ENCODE measurements at places on chromosomes 12 and 14.

DNA sequence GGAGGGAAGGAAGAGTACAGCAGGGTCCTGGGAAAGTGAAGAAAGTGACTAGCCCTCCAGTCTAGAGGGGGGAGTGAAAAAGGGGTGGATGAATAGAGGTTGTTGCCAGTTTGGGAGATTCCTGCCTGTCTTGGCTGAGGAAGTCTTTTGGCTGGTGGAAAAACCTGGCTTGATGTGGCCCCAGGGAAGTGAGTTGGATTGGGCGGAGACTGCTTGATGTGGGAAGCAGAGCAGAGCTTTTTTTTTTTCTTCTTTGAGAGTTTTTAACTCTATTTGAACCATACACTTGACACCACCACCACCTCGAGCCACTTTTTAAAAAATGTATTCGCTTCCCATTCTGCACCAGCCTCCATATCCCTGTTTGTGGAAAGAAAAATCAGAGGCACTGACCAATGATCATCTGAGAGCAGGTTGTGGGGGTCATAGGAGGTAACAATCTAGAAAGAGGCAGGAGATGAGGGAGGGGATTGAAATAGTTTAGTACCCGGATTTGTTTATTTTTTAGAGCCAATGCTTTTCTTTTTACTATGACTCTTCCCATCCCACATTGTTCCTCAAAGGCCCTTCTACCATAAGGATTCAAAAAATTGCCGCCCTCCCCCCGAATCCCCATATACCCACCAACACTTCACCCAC, 690 bp upstream of the DTX3 start:
- peak overlapping the region; percentile 70 for H3K4me3 ChIP-seq
- no peaks in the 10 kb centered on the region for H3K4me1 ChIP-seq
- DNase-seq = peak; percentile 29
- H3K36me3 ChIP-seq = peaks cover 8% of the 10 kb centered on the region
- H3K27me3 ChIP-seq = peaks cover 10% of the 10 kb centered on the region

GRCh38 chr14:76550534-76550933, 174.6 kb downstream of the ESRRB start:
- no peak overlapping the region for H3K27ac ChIP-seq
- no peaks in the 10 kb centered on the region for H3K27me3 ChIP-seq
- no peak for DNase-seq
- H3K36me3 ChIP-seq = no peaks in the 10 kb centered on the region

GRCh38 chr12:4301932-4302501, 19.0 kb upstream of the TIGAR start:
- peaks cover 3% of the 10 kb centered on the region for H3K4me1 ChIP-seq
- peaks cover 56% of the 10 kb centered on the region for H3K36me3 ChIP-seq
- H3K27me3 ChIP-seq = no peaks in the 10 kb centered on the region

DNA sequence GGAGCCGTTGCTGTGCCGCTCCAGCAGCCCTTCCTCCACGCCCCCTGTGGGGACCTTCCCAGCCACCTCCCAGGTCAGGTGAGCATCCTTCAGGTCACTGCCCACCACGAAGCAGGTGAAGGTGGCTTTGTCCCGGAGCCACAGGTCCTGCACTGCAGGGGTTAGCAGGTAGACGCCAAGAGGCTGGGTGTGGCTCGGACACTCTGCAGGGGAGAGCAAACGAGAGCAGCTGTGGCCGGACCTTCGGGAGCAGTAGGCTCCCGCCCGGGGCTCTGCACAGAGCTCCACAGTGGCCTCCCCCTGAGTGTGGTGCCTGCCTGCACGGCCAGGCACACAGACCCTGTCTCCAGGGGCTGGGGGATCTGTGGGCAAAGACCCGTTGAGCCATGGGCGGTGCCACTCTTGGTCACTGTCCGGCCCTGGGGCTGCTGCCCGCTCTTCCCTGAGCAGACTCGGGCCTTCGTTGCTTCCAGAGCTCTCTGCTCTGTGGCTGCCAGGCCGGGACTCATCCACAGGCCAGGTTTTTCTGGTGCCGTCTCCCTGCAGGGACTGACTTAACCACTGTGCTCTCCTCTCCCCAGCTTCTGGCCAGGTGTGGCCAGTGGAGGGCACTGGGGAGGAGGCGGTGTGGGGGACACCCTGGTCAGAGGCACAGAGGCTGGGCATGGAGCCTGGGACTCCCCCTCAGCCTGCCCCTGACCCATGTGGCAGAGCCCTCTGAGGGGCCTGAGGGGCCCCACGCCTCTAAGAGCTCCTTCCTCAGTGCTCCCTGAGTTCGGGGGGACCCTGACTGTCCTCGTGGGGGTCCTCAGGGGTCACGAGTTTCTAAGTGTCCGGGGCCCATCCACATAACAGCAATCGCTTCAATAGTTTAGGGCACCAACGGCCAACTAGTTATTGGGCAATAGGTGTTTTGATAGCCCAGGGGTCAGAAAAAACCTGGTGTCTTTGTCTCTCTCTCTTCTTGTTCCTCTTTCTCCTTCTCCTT, 314.9 kb downstream of the TMEM121 start:
- DNase-seq = no peak
- H3K4me1 ChIP-seq = no peaks in the 10 kb centered on the region
- H3K4me3 ChIP-seq = no peak overlapping the region
- H3K27ac ChIP-seq = no peak overlapping the region
- no peaks in the 10 kb centered on the region for H3K36me3 ChIP-seq

DNA sequence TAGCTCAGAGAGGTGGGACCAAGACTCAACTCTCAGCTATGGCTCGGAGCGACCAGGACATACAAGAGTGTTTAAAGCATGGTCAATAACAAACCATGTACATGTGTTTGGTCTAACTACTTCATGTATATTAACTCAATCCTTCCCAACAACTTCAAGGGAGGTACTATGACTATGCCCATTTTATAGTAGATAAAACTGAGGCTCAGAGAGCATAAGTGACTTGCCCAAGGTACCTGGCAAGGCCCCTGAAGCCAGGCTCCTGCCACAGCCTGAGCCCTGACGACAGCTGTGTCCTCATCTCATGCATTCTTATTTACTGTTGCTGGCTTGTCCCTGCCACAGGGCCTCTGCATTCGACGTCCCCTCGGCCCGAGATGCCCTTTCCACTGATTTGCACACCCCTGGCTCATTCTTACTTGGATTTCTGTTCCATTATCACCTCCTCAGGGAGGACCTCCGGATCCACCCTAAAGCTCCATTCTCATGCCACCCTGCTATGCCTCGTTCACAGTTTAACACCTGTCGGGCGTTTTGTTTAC, 2.6 kb downstream of the TESC start:
- H3K36me3 ChIP-seq = no peaks in the 10 kb centered on the region
- no peaks in the 10 kb centered on the region for H3K4me1 ChIP-seq
- DNase-seq = no peak
- H3K4me3 ChIP-seq = no peak overlapping the region
- no peak overlapping the region for H3K27ac ChIP-seq

DNA sequence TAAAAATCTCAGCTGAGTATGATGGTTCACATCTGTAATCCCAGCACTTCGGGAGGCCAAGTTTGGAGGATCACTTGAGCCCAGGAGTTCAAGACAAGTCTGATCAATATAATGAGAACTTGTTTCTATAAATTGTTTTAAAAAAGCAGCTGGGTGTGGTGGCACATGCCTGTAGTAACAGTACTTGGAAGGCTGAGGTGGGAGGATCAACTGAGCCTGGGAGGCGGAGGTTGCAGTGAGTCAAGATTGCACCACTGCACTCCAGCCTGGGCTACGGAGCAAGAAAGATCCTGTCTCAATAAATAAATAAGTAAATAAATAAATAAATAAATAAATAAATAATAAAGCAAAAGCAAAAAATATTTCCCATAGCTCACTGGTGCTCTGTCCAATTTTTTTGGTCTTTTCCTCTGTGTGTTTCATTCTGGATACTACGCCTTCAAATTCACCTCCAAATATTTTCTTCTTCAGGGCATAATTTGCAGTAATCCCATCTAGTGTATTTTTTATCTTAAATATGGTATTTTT, 32.7 kb upstream of the SNX6 start:
- DNase-seq = no peak
- H3K4me1 ChIP-seq = no peaks in the 10 kb centered on the region
- no peak overlapping the region for H3K27ac ChIP-seq
- no peak overlapping the region for H3K4me3 ChIP-seq

DNA sequence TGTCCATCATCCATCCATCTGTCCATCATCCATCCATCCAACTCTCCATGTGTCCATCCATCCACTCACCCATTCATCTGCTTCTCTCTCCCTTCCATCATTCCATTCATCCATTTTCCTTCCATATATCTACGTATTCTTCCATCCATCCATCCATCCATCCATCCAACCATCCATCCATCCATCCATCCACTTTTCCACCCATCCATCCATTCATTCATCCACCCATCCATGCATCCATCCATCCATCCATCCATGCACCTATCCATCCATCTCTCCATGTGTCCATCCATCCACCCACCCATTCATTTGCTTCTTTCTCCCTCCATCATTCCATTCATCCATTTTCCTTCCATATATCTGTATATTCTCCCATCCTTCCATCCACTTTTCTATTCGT, 214.0 kb upstream of the RTL1 start:
- H3K4me1 ChIP-seq = no peaks in the 10 kb centered on the region
- H3K27me3 ChIP-seq = no peaks in the 10 kb centered on the region
- no peak for DNase-seq

- no peak overlapping the region for H3K27ac ChIP-seq
- peaks cover 14% of the 10 kb centered on the region for H3K36me3 ChIP-seq
- no peaks in the 10 kb centered on the region for H3K4me1 ChIP-seq
These were observed 65.9 kb downstream of the DCAF5 start for GRCh38 chr14:69087061-69087461.

DNA sequence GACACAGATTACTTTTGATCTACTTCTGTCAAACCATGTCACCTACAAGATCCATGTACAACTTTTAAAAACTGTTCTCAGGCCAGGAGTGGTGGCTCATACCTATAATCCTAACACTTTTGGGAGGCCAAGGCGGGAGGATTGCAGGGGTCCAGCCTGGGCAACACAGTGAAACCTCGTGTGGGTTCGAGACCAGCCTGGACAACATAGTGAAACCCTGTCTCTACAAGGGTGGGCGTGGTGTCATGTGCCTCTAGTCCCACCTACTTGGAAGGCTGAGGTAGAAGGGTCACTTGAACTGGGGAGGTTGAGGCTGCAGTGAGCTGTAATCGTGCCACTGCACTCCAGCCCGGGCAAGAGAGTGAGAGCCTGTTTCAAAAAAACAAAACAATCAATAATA, 5.7 kb downstream of the WDR20 start:
- H3K4me1 ChIP-seq = peaks cover 8% of the 10 kb centered on the region
- no peak overlapping the region for H3K27ac ChIP-seq
- H3K4me3 ChIP-seq = no peak overlapping the region
- H3K27me3 ChIP-seq = no peaks in the 10 kb centered on the region
- peaks cover 13% of the 10 kb centered on the region for H3K36me3 ChIP-seq

GRCh38 chr12:3624273-3624672, 128.6 kb downstream of the CRACR2A start:
- H3K36me3 ChIP-seq = no peaks in the 10 kb centered on the region
- no peak overlapping the region for H3K27ac ChIP-seq
- no peaks in the 10 kb centered on the region for H3K4me1 ChIP-seq
- H3K27me3 ChIP-seq = no peaks in the 10 kb centered on the region
- no peak overlapping the region for H3K4me3 ChIP-seq

DNA sequence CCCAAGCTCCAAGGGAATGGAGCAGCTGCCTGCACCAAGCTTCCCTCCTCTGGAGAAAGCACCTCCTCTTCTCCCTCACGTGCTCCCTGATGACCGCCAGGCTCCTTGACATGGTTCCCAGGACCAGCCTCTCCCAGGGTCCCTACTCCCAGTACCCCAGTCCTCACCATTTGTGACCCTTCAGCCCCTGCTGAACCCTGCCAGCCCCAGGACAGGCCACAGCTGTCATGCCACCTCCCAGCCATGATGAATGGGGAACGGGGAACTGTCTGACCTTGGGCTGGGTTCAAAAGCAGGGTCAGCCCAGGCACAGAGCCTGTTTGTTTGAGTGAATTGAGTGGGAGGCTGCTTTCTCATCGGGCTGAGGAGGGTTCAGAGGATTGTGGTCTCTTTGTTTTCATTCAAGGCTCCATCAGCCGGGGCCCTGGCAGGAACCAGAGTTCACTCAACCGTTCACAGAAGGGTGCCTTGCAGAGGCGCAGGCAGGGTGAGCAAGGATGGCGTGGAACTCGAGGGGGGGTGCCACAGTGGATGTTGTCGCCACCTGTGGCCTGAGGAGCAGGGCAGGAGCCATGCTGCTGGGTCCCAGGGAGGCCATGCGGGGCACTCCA, 344.5 kb upstream of the SFSWAP start:
- H3K36me3 ChIP-seq = no peaks in the 10 kb centered on the region
- no peak for DNase-seq
- H3K4me1 ChIP-seq = no peaks in the 10 kb centered on the region
- H3K27ac ChIP-seq = no peak overlapping the region

GRCh38 chr14:58873228-58873953, 235.6 kb downstream of the DACT1 start:
- peak; percentile 46 for DNase-seq
- H3K36me3 ChIP-seq = no peaks in the 10 kb centered on the region
- H3K27ac ChIP-seq = no peak overlapping the region
- no peaks in the 10 kb centered on the region for H3K4me1 ChIP-seq
- no peaks in the 10 kb centered on the region for H3K27me3 ChIP-seq

- no peak overlapping the region for H3K4me3 ChIP-seq
- no peak overlapping the region for H3K27ac ChIP-seq
- DNase-seq = no peak
- no peaks in the 10 kb centered on the region for H3K4me1 ChIP-seq
- no peaks in the 10 kb centered on the region for H3K27me3 ChIP-seq
- peaks cover 2% of the 10 kb centered on the region for H3K36me3 ChIP-seq
These were observed 88.4 kb downstream of the BCAT1 start for GRCh38 chr12:24860546-24860945.

DNA sequence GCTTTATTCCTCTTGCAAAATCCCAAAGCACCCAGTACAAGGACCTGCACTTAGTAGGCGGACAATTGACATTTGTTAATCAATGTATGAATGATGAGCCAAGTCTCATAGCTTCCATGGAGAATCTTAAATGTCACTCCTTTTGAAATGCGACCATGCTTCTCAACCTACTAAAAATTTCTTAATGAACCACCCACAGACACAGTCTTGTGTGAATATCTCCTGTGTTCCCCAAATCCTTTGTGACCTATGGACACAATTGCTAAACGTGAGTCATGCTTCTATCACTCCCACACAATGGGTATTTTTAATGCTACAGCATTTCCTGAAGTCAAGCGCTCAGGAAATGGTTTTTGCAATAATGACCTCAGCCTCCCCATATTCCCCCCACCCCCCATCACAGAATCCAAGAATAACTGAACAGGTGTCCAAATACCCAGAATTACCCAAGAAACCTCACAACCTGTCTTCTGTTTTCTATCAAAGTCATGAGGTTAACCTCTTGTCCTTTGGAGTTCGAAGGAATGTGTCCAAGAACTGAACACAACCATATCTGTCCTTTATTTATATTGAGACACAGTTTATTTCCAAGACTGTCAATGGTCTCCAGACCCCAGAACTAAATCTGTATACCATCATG, 163.6 kb upstream of the PLEKHG7 start:
- H3K4me3 ChIP-seq = no peak overlapping the region
- no peaks in the 10 kb centered on the region for H3K27me3 ChIP-seq
- no peaks in the 10 kb centered on the region for H3K36me3 ChIP-seq
- H3K27ac ChIP-seq = no peak overlapping the region

DNA sequence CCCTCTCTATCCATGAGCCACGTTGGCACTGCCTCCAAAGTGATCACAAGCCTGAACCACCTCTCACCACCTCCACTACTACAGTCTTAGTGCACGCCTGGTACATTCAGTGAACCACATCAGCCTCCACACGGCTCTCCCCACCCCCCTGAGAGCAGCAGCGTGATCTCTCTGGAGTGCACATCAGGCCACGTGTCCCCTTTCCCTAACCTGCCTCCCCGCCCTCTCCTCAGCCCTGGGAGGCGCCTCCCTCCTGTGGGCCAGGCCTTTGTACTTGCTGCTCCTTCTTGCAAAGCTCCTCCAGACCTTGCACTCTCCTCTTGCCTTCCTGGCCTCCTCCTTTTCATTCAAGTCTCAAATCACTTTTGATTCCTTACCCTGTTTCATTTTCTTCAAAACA, 49.8 kb downstream of the SLC6A12 start:
- peak; percentile 89 for DNase-seq
- no peak overlapping the region for H3K27ac ChIP-seq
- H3K27me3 ChIP-seq = peaks cover 8% of the 10 kb centered on the region
- no peak overlapping the region for H3K4me3 ChIP-seq
- H3K4me1 ChIP-seq = no peaks in the 10 kb centered on the region

Data from small intestine (tissue), 16 donors.